Activated naive CD8-positive, alpha-beta T cell treated with anti-CD3 and anti-CD28 coated beads for 36 hours (primary cell): ENCODE measurements at places on chromosomes 1 and 21. TPM values are rescaled to one million over a fixed set of nuclear protein-coding genes. Genes with fewer than 3 reads are reported as not detected.

The ERICH3 gene
- total RNA-seq: not detected

DNA sequence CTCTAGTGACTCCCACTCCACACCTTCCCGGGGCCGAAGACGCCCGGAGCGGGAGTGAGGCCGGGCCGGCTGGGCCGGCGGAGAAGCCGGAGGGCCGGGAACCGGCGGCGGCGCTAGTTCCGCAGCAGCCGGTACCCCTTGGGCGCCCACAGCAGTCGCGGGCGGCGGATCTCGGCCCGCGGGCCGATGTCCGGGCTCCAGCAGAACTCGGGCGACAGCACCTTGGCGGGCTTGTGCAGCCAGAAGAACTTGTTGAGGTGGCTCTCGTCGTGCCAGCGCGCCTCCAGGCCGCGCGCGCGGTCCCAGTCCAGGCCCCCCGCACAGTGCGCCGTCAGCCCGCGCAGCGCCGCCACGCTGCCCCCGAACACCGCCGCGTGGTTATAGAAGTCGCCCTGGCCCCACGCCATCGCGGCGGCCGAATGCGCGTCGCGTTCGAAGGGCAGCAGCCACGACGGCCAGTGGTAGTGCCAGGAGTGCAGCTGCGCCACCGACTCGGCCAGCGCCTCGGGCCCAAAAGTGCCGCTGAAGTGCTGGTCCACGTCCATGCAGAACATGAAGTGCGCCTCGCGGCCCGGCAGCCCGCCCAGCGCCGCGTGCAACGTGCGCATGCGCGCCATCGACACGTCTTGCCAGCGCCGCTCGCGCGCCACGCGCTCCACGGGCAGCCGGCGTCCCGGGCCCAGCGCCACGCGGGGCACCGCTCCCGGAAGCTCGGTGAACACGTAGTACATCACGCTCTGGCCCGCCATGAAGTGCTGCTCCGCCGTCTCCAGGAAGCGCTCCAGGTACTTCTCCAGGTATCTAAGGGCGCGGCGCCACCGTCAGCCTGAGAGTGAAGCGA, 14.0 kb downstream of the A3GALT2 start:
- no peak overlapping the region for H3K4me3 ChIP-seq
- H3K27ac ChIP-seq: no peak overlapping the region
- peak; percentile 17 for DNase-seq
- peaks cover 12% of the 10 kb centered on the region for H3K4me1 ChIP-seq

DNA sequence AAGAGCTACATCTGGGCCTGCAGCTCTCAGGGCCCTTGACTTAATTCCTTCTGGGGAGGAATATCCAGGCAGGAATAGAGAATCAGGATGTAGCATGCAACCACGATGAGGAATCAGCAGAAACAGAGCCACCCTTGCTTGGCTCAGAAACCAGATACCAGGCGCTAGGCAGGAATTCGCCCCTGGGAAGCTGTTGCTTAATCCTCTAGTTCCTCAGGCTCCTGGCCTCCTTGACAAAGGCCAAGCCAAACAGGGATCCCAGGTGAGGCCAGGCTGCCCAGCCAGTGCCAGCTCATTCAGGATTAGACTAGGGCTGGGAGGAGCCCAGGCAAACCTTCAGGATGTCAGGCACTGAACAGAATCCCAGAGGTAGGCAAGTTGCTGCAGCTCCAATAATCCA, 48.2 kb upstream of the IRF2BP2 start:
- no peaks in the 10 kb centered on the region for H3K27me3 ChIP-seq

The AQP10 gene
- not detected for total RNA-seq

The ITGB2 gene
- 234 TPM for total RNA-seq

GRCh38 chr1:185045814-185046492, 595 bp downstream of the RNF2 start:
- peak overlapping the region; percentile 86 for H3K4me3 ChIP-seq
- DNase-seq: peak; percentile 52
- H3K27ac ChIP-seq: peak overlapping the region; percentile 76
- H3K27me3 ChIP-seq: no peaks in the 10 kb centered on the region
- peaks cover 39% of the 10 kb centered on the region for H3K4me1 ChIP-seq

GRCh38 chr1:29736582-29737188, 500.4 kb downstream of the PTPRU start:
- no peak overlapping the region for H3K4me3 ChIP-seq
- H3K27ac ChIP-seq: no peak overlapping the region
- no peaks in the 10 kb centered on the region for H3K36me3 ChIP-seq
- H3K27me3 ChIP-seq: peaks cover 26% of the 10 kb centered on the region
- no peaks in the 10 kb centered on the region for H3K4me1 ChIP-seq
- DNase-seq: no peak

The IL10RB gene
- total RNA-seq: 25.3 TPM

The KIF26B gene
- 0.84 TPM for total RNA-seq

GRCh38 chr1:155256058-155256852, 972 bp upstream of the ENTREP3 start:
- H3K36me3 ChIP-seq: peaks cover 20% of the 10 kb centered on the region
- no peak for DNase-seq
- H3K4me3 ChIP-seq: peak overlapping the region; percentile 82
- peak overlapping the region; percentile 76 for H3K27ac ChIP-seq

DNA sequence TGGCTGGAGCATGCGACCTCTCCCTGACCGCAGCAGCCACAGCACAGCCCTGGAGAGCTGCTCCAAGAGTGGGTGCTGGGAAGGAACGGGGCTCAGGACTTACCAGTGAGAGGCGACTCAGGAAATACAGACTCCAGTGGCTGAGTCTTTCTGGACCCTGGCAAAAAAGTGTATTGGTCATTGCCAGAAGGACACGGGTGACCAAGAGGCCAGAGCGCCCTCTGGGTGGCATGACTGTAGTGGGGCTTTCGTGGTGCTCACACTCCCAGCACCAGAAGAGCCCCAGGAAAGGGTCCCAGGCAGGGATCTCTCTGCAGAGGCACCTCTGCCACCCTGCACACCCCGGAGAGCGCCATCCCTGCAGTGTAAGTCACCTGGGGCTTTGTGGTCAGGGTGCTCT, 8.9 kb upstream of the PRDM16 start:
- no peak overlapping the region for H3K27ac ChIP-seq
- no peaks in the 10 kb centered on the region for H3K4me1 ChIP-seq
- no peak overlapping the region for H3K4me3 ChIP-seq

DNA sequence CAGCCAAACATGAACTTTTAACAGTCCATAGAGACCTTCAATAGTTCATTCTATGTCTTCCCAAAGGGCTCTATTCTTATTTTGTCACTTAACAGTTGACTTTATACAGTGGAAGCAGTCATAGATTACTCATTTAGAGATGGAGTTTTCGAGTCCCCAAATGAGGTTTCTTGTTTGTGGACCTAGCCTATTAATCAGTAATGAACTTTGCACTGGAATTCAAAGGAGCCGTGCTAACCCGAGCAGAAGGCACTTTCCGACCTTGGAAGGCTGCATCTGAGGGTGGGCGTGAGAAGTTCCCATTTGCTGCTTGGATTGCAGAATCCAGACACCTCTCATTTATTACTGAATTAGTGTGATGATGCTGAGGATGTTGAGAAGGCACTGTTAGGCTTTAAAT, 46.4 kb downstream of the TTC39A start:
- H3K4me1 ChIP-seq: peaks cover 14% of the 10 kb centered on the region
- H3K36me3 ChIP-seq: no peaks in the 10 kb centered on the region
- no peaks in the 10 kb centered on the region for H3K27me3 ChIP-seq

The KMO gene
- 0.34 TPM for total RNA-seq

DNA sequence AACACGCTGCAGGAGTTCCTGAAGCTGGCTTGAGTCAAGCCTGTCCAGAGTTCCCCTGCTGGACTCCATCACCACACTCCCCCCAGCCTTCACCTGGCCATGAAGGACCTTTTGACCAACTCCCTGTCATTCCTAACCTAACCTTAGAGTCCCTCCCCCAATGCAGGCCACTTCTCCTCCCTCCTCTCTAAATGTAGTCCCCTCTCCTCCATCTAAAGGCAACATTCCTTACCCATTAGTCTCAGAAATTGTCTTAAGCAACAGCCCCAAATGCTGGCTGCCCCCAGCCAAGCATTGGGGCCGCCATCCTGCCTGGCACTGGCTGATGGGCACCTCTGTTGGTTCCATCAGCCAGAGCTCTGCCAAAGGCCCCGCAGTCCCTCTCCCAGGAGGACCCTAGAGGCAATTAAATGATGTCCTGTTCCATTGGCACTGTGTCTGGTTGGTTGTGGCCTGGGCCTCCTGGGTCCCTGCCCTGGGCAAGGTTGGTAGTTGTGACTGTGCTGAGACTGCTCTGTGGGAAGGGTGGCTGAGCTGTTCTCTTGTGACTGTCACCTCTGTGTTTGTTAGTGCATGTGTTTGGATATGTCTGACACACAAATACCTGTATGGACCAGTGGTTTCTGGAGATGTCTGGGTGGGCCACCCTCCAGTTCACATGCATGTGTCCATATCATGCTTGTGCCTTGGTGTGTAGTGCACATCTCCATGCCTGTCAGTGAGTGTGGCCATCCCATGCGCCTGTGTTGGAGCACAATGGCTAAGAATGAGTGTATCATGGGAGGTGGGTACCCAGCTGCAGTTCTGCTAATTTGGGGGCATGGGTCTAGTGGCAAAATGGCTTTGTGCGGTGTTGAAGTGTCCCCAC, 1.4 kb downstream of the SH3BGRL3 start:
- peak overlapping the region; percentile 91 for H3K4me3 ChIP-seq
- H3K27me3 ChIP-seq: no peaks in the 10 kb centered on the region
- H3K27ac ChIP-seq: peak overlapping the region; percentile 99

The FAM163A gene
- total RNA-seq: not detected

The TMEM82 gene
- not detected for total RNA-seq

The DCST1 gene
- total RNA-seq: not detected
